ENCODE measurements at places on chromosomes 2 and 18. TPM values are rescaled to one million over a fixed set of nuclear protein-coding genes. Genes with fewer than 3 reads are reported as not detected.

THADA gene
- 15.0 TPM for total RNA-seq

- no peaks in the 10 kb centered on the region for H3K36me3 ChIP-seq
- no peaks in the 10 kb centered on the region for H3K27me3 ChIP-seq
- peaks cover 13% of the 10 kb centered on the region for H3K4me1 ChIP-seq
- H3K27ac ChIP-seq = no peak overlapping the region
- no peak for DNase-seq
- H3K4me3 ChIP-seq = no peak overlapping the region
Observed at GRCh38 chr2:190674966-190675650, 26.2 kb downstream of the NAB1 start.

DNA sequence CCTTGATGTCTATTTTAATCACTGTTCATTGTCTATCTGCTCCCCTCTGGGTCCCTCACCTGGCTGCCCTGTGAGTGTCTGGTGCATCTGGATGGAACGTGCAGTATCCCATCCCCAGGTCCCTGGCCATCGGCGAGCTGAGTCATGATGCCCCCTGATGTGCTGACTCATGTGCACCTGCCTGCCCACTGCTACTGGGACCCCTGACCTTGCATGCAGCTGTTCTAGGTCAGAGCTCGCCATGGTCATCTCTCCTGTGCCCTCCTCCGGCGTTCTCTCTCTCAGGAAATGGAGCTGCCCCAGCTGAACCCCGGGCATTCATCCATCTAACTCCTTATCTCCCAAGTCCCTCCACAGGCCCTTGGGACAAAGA lies 516.2 kb upstream of the HS6ST1 start:
- DNase-seq = no peak
- H3K27me3 ChIP-seq = no peaks in the 10 kb centered on the region
- no peaks in the 10 kb centered on the region for H3K36me3 ChIP-seq
- no peak overlapping the region for H3K4me3 ChIP-seq
- H3K27ac ChIP-seq = no peak overlapping the region

- H3K4me3 ChIP-seq = no peak overlapping the region
- H3K4me1 ChIP-seq = peaks cover 6% of the 10 kb centered on the region
- H3K27me3 ChIP-seq = peaks cover 2% of the 10 kb centered on the region
- no peak overlapping the region for H3K27ac ChIP-seq
Observed at GRCh38 chr2:239801404-239802184, 223.5 kb downstream of the NDUFA10 start.

CHRNG gene
- total RNA-seq = 3.5 TPM

- H3K4me3 ChIP-seq = no peak overlapping the region
- peaks cover 10% of the 10 kb centered on the region for H3K27me3 ChIP-seq
- H3K36me3 ChIP-seq = no peaks in the 10 kb centered on the region
- peaks cover 6% of the 10 kb centered on the region for H3K4me1 ChIP-seq
- DNase-seq = no peak
- no peak overlapping the region for H3K27ac ChIP-seq
Observed at GRCh38 chr2:205964111-205964761, 121.7 kb downstream of the INO80D start.

DNA sequence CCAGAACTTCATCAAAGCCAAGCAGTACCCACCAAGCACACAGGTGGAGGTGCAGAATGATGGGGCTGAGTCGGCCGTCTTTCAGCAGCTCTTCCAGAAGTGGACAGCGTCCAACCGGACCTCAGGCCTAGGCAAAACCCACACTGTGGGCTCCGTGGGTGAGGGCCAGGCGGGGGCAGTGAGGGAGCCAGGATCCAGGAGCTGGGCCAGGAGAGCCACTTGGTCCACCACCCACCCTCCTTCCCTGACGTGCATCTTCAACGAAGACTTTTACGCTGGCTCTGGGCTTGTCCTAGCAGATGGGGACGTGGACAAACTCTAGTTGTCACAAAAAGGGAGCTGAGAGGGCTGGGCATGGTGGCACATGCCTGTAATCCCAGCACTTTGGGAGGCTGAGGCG lies 11.8 kb downstream of the VIL1 start:
- no peak overlapping the region for H3K27ac ChIP-seq
- peaks cover 5% of the 10 kb centered on the region for H3K36me3 ChIP-seq
- DNase-seq = no peak

CLEC4F gene
- 0.66 TPM for total RNA-seq

DNA sequence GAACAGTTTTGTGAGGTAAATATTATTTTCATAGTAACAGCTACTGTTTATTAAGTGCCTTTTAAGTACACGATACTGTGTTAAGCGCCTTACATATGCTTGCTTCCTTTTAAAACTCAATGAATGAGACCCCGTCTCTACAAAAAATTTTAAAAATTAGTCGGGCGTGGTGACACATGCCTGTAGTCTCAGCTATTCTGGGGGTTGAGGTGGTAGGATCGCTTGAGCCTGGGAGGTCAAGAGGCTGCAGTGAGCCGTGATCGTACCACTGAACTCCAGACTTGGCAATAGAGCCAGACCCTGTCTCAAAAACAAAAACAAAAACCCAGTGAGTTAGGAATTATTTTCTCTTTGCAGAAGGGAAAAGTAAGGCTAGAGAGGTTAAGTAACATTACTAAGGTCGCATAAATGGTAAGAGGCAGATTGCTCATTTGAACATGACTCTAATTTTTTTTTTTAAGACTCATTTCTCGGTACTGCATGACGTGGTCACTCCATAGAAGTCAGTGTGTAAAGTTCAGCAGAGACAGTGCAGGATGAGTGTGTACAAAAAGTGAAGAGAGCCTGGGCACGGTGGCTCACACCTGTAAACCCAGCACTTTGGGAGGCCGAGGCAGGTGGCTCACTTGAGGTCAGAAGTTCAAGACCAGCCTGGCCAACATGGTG lies 1.1 kb downstream of the METAP1D start:
- H3K4me3 ChIP-seq = peak overlapping the region; percentile 91
- no peaks in the 10 kb centered on the region for H3K4me1 ChIP-seq
- no peak for DNase-seq
- H3K36me3 ChIP-seq = no peaks in the 10 kb centered on the region
